Right atrium auricular region (tissue), 2 donors: ENCODE measurements at places on chromosomes 5 and 9. TPM values are rescaled to one million over a fixed set of nuclear protein-coding genes. Genes with fewer than 3 reads are reported as not detected.

The TMEM252 gene
- not detected for total RNA-seq

DNA sequence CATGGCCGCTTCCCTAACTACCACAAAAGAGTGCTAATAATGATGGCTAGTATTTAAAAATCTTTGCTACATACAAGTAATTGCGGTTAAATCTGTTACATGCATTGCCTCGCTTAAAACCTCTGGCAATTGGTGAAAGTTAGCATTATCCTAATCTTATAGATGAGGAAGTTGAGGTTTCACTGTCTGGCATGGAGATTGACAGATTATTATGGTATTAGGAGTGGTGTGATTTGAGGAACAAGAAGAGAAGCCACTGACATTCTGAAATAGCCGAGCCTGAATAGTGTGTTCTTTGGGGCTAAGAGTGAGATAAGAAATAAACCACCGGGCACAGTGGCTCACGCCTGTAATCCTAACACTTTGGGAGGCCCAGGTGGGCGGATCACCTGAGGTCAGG lies 45.3 kb upstream of the DPYSL3 start:
- DNase-seq = no peak

DNA sequence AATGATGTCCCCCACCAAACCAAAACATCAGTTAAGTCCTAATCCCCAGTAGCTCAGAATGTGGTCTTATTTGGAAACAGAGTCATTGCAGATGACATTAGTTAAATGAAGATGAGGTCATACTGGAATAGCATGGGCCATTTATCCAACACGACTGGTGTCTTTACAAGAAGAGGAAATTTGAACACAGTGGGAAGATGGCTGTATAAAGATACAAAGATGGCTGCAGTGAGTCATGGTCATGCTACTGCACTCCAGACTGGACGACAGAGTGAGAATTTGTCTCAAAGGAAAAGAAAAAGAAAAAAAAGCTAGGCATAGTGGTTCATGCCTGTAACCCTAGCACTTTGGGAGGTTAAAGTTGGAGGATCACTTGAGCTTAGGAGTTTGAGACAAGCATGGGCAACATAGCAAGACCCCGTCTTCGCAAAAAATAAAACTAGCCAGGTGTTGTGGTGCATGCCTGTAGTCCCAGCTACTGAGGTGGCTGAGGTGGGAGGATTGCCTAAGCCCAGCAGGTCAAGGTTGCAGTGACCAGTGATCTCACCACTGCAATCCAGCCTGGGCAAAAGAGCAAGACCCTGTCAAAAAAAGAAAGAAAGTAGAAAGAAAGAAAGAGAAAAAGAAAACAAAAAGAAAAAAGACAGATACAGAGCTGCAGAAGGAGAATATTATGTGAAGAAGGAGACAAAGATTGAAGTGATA lies 130.0 kb upstream of the CDKN2B start:
- DNase-seq = no peak

- DNase-seq = no peak
Observed at GRCh38 chr5:18772475-18772874, 1138.2 kb downstream of the TAF11L14 start.

The ECSCR gene
- total RNA-seq = 35.4 TPM

DNA sequence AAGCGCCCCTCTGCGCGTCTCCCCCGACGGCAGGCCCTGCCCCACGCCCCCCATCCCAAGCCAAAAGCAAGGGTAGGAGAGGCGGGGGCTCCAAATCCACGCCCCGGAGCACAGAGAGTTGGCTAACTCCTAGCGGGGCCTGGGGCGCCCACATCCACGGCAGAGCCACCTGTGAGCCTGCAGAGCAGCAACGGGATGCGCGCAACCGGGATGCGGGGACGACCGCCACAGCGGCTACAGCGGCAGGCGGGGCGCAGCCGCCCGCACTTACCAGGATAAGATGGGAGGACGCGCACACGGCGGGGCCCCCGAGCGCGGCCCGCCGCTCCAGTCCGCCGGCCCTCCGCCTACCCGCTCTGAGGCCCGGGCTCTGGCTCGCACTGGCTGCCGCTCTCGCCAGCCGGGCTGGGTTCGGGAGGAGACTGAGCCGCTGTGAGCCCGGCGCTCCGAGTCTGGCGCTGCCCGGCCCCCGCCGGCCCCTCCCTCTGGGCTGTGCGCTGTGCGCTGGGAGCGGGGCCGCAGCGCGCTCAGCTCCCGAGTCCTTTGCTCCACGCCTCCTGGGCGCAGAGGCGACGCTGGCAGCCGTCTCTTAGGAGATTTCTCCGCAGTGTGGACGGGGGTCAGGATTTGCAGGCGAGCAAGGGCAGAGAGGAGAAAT lies at the start of gene SLC24A2:
Gene SLC24A2 (minus strand): TSS at position 424 of the 658 bp plus-strand sequence.
- no peak for DNase-seq

DNA sequence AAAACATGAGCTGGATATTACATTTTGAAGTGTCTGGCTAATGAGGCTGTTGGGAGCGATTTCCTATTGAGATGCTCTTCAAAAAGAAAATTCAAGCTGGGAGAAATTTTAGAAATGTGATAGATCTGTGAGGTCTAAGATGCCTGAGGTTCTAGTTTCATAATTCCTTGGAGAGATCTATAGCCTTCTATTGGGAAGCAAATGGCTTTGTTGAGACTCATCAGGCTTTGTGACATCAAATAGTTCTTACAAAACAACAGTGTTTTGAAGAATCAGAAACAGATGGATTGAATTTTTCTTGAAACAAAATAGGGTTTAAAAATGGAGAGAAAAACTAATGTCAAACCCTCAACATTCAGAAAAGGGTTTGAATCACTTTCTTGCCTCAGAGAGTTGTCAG lies 292.9 kb downstream of the NNT start:
- no peak for DNase-seq
